ENCODE measurements at places on chromosomes 3 and 15. TPM values are rescaled to one million over a fixed set of nuclear protein-coding genes. Genes with fewer than 3 reads are reported as not detected.

The COL6A5 gene
- total RNA-seq, result not detected

GRCh38 chr3:45795509-45795881 lies 841 bp downstream of the SLC6A20 start:
- DNase-seq, result no peak

The EXD1 gene
- total RNA-seq, result not detected

- DNase-seq, result no peak
Measured at GRCh38 chr3:43873723-43874122, 183.0 kb downstream of the ABHD5 start.

- DNase-seq, result no peak
Measured at GRCh38 chr3:115913069-115913686, 289.9 kb downstream of the GAP43 start.

GRCh38 chr15:62035256-62035924 lies 24.9 kb downstream of the VPS13C start:
- DNase-seq, result no peak

DNA sequence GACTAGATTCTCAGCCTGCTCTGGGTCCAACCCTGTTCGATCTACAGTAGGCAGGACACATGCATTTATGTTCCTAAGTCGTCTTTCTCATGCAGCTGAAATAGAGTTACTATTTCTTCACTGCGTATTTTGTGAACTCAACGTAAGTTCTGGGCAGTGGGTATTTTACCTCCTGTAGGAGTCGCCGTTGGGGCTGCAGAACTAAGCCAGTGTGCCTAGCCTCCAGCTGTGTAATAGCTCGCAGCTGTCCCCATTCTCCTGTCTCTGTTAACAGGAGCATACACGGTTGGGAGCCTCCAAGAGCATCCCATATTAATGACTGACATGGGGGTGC lies 58.4 kb upstream of the HRH1 start:
- DNase-seq, result no peak

- no peak for DNase-seq
Measured at GRCh38 chr3:117893001-117893400, 1141.6 kb downstream of the IGSF11 start.

DNA sequence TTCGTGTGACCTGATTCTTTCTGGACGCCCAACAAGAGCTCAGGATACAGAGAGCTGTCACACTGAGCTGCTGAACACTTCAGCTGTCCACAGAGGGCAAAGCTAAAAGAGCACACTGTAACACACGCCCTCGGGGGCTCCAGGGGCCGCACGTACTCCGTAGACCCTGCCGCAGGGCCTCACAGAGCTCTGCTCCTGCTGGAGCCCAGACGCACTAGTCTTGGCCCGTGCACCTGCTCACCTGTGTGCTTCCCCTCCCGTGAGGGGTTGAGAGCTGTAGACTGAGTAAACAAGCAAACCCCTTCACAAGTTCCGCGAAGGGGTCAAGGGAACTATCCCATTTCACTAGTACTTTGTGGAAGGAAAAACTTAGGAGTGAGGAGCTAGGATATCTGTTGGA lies 30.7 kb upstream of the TUSC7 start:
- no peak for DNase-seq

Data from activated naive CD4-positive, alpha-beta T cell treated with anti-CD3 and anti-CD28 coated beads, Interleukin-2, amount 50 U/mL, for 72 hours (primary cell).